ENCODE measurements at places on chromosomes 2 and 18.

GRCh38 chr2:98515250-98515991 lies 70.8 kb downstream of the INPP4A start:
- DNase-seq, result no peak

DNA sequence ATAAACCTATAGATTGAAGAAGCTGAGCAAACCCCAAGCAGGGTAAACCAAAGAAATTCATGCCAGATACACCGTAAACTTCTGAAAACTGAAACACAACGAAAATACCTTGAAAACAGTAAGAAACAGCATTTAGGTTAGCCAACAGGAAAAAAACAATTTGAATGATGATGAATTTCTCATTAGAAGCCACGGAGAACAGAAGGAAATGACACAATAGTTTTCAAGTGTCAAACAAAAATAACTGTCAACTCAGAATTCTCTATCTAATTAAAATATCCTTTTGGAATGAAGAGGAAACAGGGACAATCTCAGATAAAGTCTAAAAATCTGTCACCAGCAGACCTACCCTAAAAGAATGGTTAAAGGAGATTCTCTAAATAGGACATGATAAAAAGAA lies 37.3 kb upstream of the MALL start:
- DNase-seq, result no peak

- DNase-seq, result no peak
These were observed 34.2 kb upstream of the MLPH start for GRCh38 chr2:237452861-237453260.

DNA sequence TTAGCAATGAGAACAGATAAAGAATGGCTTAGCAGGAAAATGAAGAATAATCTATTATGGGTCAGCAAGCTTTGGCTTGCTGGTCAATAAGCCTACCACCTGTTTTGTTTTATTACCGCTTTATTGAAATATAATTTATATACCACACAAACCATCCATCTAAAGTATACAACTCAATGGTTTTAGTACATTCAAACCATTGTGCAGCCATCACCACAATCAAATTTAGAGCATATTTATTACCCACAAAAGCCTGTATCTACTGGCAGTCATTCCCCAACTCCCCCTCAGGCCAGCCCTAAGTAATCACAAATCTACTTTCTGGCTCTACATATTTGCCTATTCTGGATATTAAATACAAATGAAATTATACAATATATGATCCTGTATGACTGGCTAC lies 17.2 kb downstream of the PPP3R1 start:
- no peak for DNase-seq

DNA sequence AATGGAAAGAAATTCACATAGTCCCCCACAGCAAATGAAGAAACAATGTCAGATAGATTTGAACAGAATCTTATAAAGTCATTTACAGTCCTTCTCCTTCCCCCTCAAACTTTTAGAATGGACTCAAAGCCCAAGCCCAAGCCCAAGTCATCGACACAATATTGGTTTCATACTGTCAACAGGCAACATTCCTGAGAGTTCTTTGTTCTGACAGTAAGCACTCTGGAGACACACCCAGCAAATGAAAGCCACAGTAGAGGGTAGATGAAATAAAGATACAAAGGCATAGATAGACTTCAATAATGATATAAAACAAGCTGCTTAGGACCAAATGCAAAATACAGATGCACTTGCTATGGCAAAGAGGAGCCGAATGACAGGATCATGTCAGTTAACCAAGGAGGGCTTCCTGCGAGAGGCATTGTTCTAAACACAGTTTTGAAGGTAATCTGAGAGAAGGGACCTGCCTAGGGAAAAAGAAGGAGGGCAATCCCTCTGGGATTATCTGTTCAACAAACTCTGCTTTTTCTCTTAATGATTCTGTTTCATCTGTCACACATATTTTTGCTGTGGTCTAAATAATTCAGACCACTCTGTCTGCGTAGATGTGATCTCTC lies 97.1 kb upstream of the MAP4K3 start:
- no peak for DNase-seq

GRCh38 chr18:5895299-5895875 lies at the start of gene TMEM200C:
Gene TMEM200C (minus strand): TSS chr18:5895522. CDS start chr18:5892063, 3,459 bp downstream.
- DNase-seq, result no peak

DNA sequence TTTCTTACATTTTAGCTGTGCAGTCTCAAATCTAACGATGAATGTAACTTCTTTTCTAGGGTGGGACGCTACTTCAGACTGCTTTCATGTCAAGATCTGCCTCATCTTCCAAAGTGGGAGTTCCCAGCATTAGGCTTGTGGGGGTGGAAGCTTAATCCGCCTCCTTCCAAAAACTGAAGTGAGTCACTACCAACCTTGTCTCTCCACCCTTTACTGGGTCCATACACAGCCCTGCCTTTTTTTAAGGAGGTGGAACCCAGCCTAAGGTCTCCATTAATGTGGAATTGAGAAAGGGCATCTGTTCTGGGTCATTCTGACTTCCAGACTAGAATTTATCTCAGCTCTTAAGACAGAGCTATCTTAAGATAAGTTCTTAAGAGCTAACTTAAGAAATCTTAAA lies 42.0 kb upstream of the NFE2L2 start:
- DNase-seq, result no peak

DNA sequence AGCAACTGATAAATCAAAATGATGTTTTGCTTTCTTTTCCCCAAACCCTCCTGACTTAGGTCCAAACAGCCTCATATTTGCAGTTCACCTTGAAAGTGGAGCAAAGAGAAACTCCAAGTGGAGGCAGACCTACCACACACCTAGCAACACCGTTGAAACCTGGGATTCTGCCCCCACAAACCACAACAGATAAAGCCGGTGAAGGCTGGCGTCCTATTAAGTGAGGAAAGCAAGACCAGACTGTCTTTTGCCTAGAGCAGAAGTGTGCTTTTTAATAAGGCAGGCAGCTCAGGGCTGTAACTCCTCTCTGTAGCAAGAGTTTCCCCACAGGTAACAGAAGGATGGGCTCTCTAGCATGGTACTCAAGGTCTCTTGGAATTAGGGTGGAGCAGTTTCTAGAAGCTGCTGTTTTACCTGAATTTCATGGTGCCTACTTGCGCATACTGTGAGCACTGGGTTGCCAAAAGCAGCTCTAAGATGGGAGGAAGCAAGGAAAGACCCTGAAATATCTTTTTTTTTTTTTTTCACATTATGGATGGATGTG lies 336.9 kb downstream of the BCL11A start:
- no peak for DNase-seq

GRCh38 chr2:41910126-41910525 lies 137.7 kb upstream of the PKDCC start:
- no peak for DNase-seq

DNA sequence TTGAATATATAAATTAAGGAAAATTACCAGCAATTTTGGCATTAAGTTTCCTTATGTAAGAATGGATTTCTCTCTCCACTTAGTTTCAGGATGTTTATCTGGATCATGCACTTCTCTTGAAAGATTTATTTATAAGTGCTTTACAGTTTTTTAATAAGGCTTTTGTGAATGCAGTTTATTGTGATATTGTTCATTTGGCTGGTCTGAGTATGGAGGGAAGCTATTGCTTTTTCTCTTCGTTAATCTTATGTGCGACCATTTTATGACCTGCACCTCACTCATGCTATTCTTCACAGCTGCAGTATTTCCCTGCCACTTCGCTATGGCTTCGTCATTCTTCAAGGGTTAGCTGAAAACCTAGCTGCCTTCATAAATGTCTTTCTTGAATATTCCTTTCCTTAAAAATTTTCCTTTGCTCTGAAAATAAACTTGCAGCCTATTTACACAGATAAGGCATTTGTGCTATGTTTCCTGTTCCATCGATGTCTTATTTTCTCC lies 233.4 kb downstream of the SOCS6 start:
- DNase-seq, result no peak

- DNase-seq, result no peak
These were observed 33.6 kb downstream of the KIDINS220 start for GRCh38 chr2:8803658-8804379.

- DNase-seq, result no peak
These were observed 127.4 kb upstream of the AQP4 start for GRCh38 chr18:26992926-26993325.

DNA sequence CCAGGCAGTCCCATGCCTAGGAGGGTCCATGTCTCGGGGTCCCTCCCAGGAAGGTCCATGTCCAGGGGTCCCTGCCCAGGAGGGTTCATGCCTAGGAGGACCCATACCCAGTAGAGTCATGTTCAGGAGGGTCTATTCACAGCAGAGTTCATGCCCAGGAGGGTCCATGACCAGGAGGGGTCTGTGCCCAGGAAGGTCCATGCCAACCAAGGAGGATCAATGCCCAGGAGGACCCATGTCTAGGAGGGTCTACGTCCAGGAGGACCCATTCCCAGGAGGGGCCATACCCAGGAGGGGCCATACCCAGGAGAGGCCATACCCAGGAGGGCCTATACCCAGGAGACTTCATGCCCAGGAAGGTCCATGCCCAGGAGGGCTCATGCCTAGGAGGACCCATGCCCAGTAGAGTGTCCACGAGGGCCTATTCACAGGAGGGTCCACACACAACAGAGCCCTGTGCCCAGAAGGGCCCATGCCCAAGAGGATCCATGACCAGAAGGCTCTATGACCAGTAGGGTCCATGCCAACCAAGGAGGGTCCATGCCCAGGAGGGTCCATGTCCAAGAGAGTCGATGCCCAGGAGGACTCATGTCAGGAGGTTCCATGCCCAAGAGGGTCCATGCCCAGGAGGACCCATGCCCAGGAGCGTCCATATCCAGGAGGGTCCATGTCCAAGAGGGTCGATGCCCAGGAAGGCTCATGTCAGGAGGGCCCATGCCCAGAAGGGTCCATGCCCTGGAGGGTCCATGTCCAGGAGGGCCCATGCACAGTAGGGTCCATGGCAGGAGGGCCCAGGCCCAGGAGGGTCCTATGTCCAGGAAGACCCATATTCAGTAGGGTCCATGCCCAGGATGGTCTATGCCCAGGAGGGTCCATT lies 10.1 kb downstream of the GPR35 start:
- no peak for DNase-seq

GRCh38 chr2:169247211-169247610 lies 115.1 kb downstream of the LRP2 start:
- no peak for DNase-seq

GRCh38 chr2:127082974-127083373 lies 24.0 kb downstream of the BIN1 start:
- DNase-seq, result no peak

- no peak for DNase-seq
These were observed 90.0 kb downstream of the CDH2 start for GRCh38 chr18:28086670-28087552.

GRCh38 chr2:72149556-72150156 lies 2.0 kb upstream of the CYP26B1 start:
- DNase-seq, result no peak

DNA sequence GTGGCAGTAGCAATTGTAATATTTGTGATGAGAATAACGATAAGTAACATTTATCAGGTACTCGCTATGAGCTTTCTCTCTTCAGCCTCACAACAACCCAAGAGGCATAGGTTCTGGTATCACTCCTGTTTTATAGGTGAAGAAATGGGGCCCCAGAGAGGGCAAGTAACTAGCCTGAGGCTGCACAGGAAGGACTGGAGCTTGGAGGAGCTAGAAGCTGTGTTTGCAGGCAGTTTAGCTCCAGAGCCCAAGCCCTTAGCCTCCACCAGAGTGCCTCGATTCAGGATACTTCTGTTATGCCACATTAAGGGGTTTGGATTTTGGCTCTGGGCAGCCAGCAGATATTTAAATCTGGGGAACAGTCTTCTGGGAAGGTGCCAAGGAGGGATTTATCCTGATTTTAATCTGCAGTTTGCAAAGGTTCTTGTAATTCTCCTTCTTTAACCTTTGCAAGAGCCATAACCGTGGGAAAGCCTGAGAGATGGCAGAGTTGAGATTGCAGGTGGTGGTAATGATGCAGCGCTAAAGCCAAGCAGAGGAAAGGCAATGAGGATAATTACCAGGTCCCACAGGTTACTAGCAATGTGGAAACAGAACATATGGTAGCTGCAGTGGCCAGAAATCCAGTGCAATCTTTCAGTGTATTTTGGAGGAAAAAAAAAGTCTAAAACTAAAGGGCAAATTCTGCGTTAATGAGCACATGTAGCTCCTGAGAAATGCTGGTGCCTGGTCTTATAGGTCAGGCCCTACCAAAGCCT lies 9.1 kb downstream of the MOCOS start:
- no peak for DNase-seq
